ENCODE measurements at places on chromosomes 7 and 10.

DNA sequence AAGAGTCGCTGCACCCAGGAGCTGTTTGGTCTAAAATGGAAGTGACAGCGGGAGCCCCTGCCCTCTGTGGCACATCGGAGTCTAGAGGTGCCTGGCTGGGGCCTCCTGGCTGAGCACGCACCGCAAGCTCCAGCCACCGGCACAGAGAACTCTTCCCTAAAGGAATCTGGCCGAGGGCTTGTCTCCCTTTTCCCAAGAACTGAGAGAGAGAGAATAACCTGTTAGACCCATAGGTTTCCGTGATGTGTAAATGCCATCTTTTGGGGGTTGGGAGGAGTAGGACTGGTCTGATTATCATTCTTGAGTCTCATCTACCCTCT is 47.3 kb downstream of the PROSER2 start:
- DNase-seq: no peak

DNA sequence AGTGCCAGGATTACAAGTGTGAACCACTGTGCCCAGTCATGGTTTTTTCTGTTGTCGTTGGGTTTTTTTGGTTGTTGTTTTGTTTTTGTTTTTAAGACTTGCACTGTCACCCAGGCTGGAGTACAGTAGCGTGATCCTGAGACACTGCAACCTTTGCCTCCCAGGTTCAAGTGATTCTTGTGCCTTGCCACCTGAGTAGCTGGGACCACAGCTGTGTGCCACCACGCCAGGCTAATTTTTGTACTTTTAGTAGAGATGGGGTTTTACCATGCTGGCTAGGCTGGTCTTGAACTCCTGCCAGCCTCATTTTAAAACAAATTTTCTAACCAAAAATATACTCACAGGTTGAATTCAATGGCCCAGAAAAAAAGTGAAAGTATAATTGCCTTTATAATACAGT is 174.1 kb downstream of the AHR start:
- DNase-seq: no peak

DNA sequence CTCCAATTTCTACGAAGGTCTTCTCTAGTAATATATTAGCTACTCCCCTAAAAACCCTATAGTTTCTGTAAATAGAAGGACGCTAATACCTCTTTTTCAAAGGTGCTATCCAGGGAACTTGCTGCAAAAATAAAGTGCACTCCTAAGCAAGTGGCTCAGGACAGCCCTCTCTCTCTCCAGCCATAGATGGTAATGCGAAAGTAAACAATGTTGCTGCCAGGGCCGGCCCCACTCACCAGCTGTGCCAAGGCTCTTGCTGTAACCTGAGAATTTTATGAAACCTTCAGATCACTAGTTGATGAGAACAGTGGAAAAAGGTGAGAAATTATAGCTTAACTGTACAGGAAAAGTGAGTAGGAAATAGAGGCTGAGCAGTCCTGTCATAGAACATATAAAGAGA is 10.9 kb upstream of the TAS2R39 start:
- DNase-seq: peak; percentile 22

DNA sequence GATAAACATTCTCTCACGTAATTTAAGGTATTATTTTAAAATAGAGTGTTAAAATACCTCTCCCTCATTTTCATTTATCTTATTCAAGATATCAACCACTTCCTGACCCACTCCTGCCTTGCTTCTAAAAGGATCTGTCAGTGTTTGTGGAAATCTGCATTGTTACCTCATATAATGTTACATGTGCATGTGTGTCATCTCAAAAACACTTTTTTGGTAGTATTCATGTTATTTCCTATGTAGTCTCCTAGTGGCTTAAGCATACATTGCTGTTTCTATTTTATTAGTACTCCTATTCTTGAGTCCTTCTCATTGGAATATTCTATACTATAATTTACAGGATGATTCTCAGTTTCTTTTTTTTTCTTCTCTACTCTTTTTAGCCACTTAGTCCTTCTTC is 1360.7 kb upstream of the CELF2 start:
- DNase-seq: no peak

- DNase-seq: no peak
Observed at GRCh38 chr10:127578961-127579305, 29.8 kb downstream of the NPS start.

GRCh38 chr7:50367100-50367499 is 62.6 kb downstream of the IKZF1 start:
- DNase-seq: no peak

DNA sequence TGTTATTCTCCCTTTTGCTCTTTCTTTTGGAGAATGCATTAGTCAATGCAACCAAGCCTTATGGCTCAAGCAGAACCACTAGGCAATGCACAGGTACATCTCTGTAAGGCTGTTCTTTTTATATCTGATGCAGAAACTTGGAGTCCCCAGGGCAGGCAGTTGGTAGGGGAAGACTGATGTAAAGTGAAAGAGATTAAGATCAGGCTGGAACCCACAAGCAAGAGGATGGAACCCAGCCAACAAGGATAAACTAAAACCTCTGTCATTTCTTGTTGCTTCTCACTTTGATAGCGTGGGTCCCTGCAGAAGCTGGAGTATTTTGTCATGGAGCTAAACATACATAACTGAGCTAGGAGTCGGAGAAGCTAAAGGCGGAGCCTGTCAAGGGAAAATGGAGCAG is 142.9 kb downstream of the GPAM start:
- DNase-seq: no peak

GRCh38 chr7:27897441-27897847 is 157.5 kb downstream of the TAX1BP1 start:
- DNase-seq: no peak

GRCh38 chr7:194252-195009 is 2.1 kb downstream of the FAM20C start:
- DNase-seq: no peak

DNA sequence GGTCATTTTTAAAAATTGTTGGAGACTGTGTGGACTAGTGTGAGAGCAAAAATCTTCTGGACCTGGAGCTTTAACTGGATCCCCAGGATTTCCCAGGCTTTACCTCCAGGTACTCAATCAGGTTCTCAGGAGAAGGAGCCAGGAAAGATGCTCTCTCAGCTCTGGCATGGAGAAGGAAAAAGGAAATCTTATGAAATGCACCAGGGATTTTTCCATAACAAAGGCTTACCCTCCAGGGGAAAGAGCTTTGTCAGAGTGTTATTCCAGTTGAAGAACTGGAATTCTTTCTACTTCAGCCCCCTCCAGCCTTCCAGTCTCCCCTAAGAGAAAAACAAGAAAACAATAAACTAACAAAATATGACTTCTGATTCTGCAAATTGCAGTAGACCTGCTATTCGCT is 436.7 kb upstream of the ANKRD30A start:
- no peak for DNase-seq

DNA sequence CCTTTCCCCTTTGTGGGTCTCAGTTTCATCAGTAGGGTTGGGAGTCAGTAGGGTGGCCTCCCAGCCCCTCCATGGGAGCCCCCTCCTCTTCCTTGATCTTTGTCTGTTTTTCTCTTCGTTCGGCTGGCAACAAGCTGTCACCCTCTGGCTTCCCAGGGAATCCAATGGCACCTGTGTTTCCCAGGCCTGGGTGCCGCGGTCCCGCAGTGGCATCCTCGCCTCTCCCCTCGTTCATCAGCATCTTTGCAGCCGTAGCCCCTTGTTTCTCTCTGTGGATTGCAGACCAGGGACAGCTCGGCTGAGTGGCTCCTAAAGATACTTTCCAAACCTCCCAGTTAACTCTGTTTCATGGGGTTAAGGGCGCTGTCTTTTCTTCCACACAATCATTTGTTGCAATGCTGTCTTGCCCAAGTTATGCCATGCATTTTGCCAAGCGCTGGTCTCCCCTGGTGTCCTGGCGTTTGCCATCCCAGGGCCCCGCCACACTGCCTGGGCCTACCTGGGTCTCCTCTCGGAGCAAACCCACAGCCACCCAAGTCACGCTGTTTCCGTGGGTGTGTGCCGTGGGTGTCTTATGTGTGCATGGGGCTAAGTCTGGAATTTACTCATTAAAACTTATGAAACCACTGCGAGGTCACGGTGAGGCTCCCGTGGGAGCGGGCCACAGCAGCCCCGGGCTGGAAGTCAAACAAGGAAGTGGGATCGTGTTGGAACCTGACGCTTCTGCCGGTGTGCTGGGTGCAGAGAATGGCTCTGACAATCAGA is 189.4 kb upstream of the SHH start:
- DNase-seq: no peak

GRCh38 chr7:25347360-25348066 is 119.2 kb upstream of the NPVF start:
- no peak for DNase-seq

- no peak for DNase-seq
Observed at GRCh38 chr10:22643116-22643515, 71.3 kb downstream of the PIP4K2A start.

DNA sequence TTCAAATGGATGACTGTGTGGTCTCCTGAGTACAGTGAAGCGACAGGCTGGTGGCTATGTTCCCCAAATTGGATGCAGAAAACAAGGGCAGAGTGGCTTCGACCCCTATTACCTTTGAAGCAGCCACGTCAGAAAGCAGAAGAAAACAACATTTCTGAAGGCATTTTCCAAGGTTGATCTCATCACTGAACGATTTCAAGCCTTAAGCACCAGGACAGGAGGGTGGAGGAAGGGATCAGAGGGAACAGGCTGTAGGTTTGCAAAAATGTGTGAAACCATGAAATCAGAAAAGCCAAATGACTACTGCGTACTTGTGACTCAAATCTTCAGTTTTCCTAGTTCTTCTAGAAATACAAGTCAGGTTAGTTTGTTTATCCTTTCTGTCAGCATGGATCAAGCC is 181.0 kb upstream of the TMEM106B start:
- DNase-seq: no peak

- peak; percentile 5 for DNase-seq
Observed at GRCh38 chr7:11458736-11459483, 373.1 kb downstream of the THSD7A start.

GRCh38 chr10:60236869-60237524 is 152.7 kb downstream of the ANK3 start:
- no peak for DNase-seq

- DNase-seq: no peak
Observed at GRCh38 chr7:50564171-50564570, 1.0 kb downstream of the DDC start.

- no peak for DNase-seq
Observed at GRCh38 chr7:96300502-96300901, 21.4 kb downstream of the SLC25A13 start.

- DNase-seq: no peak
Observed at GRCh38 chr7:100573691-100574361, at the start of gene SAP25. TSS of gene SAP25 (minus strand) at chr7:100573900. CDS start at chr7:100573742, 158 bp downstream.

DNA sequence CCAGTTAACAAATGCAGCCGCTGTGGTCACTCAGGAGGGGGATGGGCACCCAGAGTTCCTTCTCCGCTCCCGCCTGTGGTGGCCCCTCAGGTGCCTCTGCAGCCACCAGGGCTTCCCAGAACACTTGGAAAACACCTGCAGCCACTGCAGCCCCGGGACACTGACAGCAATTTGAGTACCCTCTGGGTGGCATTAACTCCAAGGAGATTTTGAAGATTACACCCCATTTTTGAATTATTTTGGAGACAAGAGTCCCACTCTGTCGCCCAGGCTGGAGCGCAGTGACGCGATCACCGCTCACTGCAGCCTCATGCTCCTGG is 32.2 kb downstream of the IL15RA start:
- no peak for DNase-seq

GRCh38 chr10:12717981-12718707 is 283.4 kb downstream of the CCDC3 start:
- DNase-seq: no peak

DNA sequence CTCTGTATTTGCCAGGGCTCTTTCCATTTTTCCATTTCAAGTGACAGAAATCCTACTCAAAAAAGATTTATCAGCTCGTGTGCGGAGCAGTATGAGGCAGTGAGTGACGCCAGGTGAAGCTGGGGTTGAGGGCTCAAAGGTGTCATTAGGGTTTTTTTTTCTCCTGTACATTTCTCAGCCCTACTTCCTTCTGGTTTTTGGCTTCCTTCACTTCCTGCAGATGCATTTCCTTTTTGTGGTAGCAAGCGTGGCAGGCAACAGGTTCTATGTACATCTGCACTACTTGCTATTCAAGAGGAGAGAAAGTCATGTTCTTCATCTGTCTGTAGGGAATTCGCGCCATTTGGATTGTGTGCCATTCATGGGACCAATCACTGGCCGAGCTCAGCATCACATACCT is 52.8 kb upstream of the AOAH start:
- DNase-seq: no peak

DNA sequence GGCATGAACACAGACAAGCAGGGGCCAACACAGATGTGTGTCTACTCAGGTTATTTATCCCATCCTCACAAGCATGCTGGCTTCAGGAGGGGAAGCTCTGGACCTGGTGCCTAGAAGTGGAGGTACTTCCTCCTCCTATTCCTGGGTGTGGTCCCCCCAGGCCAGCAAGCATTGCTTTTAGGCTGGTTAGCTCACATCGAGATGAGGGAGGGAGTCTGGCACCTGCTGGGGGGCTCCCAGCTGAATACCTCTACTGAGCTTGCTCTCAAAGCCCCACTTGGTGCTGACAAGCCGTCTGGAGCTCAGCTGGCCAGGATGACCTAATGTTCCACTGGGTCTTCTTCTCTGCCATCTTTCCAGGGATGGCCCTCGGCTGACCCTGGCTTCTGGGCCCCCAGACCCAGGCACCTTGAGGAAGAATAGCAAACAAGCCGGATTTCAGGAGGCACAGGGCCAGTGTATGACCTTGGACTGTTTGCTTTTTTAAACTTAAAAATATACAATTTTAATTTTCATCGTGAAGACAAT is 26.8 kb downstream of the FAM241B start:
- no peak for DNase-seq

GRCh38 chr10:69334302-69335062 is 56.2 kb downstream of the HK1 start:
- no peak for DNase-seq

DNA sequence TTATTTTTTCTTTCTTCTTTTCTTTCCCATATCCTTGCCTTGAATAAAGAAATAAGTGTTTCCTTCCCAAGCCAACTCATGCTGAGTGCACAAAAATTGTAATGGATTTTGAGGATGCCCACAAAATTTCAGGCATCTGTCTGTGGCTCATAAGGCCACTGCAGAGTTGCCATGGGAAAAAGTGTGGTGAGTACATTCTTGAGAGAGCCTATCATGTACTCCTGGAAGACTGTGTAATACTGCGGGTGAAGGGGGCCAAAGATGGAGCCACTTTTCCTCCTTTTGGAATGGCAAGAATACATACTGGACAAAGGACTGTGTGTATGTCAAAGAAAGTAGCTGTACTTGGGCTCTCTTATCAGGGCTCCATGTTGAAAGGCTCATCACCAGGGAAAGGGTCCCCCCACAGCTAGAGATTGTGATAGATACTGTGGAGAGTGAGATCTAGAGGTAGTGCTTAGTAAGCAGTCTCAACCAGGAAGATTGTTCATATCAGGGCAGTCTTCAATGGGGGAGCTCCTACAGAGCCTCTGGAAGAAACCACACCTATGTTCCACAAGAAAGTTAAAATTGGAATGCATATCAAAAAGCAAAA is 341.6 kb upstream of the KCND2 start:
- no peak for DNase-seq

GRCh38 chr7:25656581-25657026 is 428.3 kb upstream of the NPVF start:
- no peak for DNase-seq

- no peak for DNase-seq
Observed at GRCh38 chr7:69443136-69443535, 155.1 kb upstream of the AUTS2 start.

All from A549 (cell line).